Stimulated activated CD4-positive, alpha-beta T cell treated with anti-CD3 and anti-CD28 coated beads, TNF-alpha, amount 100 ng/mL, for 24 hours (primary cell): ENCODE measurements at places on chromosomes 3 and 15.

DNA sequence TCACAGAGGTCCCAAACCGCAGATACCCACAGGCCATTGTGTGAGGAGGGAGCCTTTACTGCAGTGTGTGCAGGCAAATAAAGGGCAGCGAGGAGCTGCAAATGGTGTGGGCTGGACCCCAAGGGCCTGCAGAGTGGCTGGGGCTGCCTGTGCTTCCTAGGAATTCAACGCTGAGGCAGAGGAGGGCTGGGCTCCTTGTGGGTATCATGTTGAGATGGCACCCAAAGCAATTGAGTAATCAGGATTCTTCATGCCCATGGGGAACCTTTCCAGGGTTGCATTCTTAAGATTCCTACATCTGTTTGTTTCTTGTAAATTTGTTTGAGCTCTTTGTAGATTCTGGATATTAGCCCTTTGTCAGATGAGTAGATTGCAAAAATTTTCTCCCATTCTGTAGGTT, 85.4 kb upstream of the LIPC start:
- DNase-seq: no peak

DNA sequence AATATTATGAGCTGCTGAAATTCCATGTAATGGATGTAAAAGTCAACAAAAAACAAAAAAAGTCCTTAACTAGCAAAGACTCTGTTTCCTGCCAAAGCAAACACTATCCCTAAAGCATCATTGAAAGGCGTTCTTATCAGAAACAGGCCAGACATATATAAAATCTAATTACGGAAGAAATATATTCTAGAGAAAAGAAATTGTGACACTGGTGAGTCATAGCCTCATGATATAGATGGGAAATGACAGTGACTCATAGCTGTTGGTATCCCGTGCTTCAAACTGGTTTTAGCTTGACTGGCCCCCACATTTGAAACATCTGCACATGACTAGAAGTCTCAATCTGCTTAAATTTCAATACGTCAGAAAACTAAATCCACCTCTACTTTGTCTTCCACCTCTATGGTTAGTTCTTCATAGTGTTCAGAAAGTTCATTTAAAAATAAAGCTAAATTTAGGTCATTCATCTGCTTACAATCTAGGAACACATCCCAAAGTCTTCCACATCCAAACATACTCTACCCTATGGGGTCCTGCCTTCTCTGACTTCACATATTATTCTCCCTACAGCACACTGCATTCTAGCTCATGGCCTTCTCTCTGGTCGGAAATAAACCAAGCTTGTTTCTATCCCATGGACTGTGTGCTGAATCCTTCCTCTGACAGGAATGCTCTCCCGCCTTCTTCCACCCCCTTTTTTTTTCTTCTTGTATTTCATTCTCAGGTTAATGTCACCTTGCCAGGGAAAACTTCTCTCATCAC, 456.3 kb upstream of the ARRDC4 start:
- DNase-seq: no peak

GRCh38 chr15:25327686-25328085, 111.1 kb downstream of the UBE3A start:
- no peak for DNase-seq

DNA sequence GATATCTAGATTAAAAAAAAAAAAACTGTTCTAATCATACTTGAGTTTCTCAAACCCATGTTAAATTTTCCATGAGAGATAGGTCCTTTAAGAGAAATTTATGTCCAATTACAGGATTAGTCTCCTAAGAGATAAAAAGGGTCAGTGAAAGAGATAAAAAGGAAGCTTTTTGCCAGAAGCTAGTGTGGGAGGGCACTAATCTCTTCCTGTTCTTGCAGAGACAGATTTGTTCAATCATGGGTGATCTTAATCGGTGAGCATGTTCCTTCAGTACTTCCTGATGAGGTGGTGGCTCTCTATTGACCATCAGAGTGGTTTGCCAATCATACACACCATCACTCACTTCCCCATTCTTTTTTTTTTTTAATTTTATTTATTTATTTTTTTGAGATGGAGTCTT, 16.9 kb upstream of the LPP start:
- DNase-seq: no peak

GRCh38 chr3:122730240-122730639, 49.6 kb downstream of the PARP14 start:
- no peak for DNase-seq
